ENCODE measurements at places on chromosomes 4 and X.
A peak's percentile ranks its signal among the peaks of the same experiment; 100 is the strongest.

- no peak for DNase-seq
Observed at GRCh38 chrX:109533005-109533404, 3.6 kb upstream of the NXT2 start.

- DNase-seq = no peak
Observed at GRCh38 chrX:17964871-17965270, 103.8 kb upstream of the RAI2 start.

DNA sequence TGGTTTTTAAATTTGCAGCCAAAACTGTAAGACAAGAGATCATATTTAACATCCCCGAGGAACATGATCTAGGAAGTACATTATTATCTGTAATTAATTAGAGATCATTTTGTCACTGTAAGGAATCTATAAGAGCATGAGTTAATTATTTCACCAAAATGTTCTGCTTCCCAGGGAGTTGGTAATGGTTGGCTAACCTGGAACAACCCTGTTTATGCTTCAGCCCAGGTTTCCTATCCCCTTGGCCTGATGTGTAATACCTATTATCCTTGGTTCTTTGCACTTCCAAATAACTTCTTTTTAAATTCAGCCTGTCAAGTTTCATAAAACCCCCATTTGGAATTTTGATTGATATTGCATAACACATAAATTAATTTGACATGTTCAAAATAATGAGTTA lies 6.4 kb upstream of the MTNR1A start:
- DNase-seq = no peak

- peak; percentile 36 for DNase-seq
Observed at GRCh38 chr4:173489514-173489913, 40.5 kb downstream of the HAND2 start.

GRCh38 chr4:114497116-114497515 lies 101.5 kb upstream of the UGT8 start:
- no peak for DNase-seq

- DNase-seq = no peak
Observed at GRCh38 chr4:143302536-143302935, 34.1 kb upstream of the GAB1 start.

DNA sequence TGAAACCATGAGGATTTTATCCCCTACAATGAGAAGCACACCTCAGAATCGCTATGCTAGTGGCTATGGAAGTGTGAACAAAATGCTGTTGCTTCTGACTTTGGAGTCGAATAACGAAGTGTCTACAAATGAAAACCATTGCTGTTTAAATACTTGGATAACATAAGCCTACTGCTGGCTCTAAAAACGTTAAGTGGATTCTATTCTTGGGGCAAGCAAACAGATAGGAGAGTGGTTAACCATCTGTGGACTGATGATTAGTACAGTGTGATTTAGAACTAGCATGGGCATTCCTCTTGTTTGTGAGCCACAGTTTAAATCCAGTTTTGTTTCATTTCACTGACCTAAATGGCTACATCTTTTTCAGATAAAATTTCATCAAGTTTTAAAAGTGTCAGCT lies 109.7 kb upstream of the PNPLA4 start:
- DNase-seq = no peak

DNA sequence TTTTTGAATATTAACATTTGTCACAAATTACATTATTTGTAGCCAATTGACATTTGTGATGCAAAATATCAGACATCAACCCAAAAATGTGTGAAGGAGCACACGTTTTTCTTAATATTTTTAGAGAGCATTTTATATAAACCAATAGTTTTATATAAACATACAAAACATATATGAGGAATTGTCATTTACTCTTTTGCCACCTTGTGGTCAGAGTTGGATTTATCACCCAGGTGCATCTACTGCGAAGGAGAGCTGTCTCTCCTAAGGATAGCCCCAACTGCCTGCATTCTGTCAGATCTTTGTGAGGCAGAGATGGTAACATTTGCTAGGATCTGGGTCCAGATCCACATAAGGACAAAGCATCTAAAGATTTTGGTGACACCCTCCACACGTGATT lies 2.5 kb upstream of the USP27X start:
- no peak for DNase-seq

DNA sequence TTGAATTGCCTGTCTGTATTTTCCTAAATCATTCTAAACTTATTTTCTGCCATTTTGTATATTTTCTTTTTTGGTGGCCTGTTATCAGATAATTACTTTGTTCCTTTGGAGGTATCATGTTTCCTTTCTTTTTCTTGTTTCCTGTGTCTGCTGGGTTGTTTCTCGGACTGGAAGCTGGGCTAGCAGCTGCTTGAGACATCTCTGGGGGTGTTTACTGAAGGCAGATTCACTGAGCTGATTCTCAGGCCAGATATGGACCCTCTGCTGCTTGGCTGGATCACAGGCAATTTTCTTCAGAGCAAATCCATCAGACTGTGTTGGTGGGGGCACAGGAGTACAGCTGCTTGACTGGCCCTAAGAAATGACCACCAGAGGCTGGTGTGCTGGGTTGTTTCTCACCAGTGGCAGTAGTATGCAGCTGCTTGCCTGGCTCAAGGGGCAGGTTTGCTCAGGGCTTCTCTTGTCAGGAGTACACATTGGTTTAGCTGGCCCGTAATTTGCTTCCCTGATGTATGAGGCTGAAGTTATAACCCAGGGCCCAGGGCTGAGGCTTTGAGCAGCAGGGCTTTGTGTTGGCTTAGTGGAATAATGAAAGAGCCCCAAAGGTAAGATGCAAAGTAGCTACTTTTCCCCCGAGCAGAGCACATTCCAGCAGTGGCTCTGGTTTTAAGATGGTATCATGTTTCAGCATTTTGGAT lies 680.6 kb downstream of the TECRL start:
- DNase-seq = no peak

DNA sequence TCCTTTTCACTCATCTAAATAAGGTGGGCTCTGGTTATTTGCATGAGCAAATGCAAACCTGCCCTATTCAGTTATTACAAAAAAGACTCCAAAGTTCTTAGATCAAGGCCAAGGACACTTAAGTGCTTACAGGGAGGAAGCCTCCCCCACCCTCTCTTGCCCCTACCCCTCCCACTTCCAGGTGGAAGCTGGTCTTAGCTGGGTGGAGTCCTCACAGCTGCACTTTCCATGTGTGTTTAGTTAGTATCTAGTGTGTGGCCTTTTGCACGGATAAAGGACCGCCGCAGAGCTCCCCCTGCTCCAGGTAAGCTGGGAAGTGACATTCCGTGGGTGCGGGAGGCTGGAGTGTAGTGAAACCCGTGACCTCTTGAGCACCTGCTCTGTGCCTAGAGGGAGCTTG lies at the start of gene TRIM75:
TRIM75 (plus strand) TSS at position 222 of the 400 bp plus-strand sequence. CDS start 5,282 bp downstream, outside the sequence.
- DNase-seq = no peak

DNA sequence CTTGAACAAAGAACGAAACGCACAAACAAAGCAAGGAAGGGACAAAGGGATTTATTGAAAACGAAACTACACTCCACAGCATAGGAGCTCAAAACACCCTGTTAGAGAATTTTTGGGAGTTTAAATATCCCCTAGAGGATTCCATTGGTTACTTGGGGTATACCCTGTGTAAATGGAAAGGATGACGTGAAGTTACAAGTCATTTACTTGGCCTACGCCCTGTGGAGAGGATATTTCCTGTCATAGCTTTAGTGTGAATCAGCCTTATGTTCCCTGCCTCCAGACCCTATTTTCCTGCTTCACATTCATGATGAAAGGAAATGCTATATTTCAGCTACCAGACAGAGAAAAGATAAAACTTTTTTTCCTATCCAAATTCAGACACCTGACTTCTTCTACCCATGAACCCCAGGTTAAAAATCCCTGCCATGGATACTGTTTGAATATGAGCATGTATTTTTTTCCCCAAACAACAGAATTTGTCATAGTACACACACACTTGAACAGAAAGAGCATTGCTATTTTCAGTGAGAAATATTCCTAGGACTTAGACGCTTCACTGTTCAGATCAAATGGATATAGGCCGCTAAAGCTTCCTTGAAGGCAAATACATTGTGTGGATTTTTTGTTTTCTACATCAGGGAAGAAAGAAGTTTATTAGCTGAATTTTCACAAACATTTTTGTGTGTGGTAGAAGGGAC lies 20.4 kb downstream of the PIN4 start:
- no peak for DNase-seq

GRCh38 chr4:56979421-56980072 lies 851 bp downstream of the POLR2B start:
- no peak for DNase-seq

DNA sequence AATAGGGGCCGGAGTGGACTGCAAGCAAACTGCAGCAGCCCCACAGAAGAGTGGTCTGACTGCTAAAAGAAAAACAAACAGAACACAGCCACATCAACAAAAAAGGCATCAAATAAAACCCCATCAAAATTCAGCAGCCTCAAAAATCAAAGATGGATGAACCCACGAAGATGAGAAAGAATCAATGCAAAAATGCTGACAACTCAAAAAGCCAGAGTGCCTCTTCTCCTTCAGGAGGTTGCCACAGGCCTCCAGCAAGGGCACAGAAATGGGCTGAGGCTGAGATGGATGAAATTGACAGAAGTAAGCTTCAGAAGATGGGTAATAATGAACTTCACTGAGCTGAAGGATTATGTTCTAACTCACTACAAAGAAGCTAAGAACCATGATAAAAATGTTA lies 388.6 kb downstream of the PABPC4L start:
- no peak for DNase-seq

GRCh38 chrX:56757327-56757726 lies 28.3 kb downstream of the NBDY start:
- no peak for DNase-seq
